Hepatocyte (in vitro differentiated cells): ENCODE measurements at places on chromosomes 6 and 20. TPM values are rescaled to one million over a fixed set of nuclear protein-coding genes. Genes with fewer than 3 reads are reported as not detected.

- no peak for DNase-seq
- H3K36me3 ChIP-seq, result no peaks in the 10 kb centered on the region
- H3K4me1 ChIP-seq, result no peaks in the 10 kb centered on the region
- H3K4me3 ChIP-seq, result no peak overlapping the region
- H3K27me3 ChIP-seq, result no peaks in the 10 kb centered on the region
- H3K27ac ChIP-seq, result no peak overlapping the region
Observed at GRCh38 chr20:59730722-59731121, 126.4 kb downstream of the PHACTR3 start.

DNA sequence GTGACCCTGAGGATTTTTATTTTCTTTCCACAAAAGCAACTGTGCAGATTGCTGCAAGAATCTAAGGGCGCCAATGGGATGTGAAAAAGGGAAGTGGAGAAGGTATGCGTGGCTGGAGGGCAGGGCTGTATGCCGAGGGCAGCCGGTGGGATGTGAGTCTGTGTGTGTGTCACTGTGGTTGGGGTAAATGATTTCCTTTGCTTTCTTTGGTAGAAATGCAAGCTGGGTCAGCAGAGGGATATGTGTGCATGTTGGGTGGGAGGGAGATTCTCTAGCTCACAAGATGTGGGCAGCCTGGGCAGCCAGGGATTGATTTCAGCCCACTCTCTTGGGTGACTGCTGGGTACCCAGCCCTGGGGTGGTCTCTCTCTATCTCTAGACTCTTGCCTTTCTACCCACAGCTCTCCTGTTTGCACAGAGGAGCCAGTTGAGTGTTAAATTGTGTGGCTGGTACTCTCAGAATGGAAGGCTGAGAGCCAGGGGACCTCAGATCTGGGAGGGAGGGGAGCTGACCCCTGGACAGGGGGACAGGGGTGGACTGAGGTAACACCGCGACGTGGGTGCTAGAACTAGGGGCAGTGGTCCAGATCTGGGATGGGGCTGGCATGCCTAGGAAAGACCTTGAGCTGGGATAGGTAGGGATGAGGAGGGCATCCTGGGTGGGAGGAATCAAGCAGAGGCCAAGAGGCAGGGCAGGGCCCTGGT is 136.8 kb upstream of the RNF24 start:
- H3K27me3 ChIP-seq, result no peaks in the 10 kb centered on the region
- no peaks in the 10 kb centered on the region for H3K4me1 ChIP-seq
- DNase-seq, result no peak
- H3K36me3 ChIP-seq, result no peaks in the 10 kb centered on the region
- H3K4me3 ChIP-seq, result no peak overlapping the region
- H3K27ac ChIP-seq, result no peak overlapping the region

DNA sequence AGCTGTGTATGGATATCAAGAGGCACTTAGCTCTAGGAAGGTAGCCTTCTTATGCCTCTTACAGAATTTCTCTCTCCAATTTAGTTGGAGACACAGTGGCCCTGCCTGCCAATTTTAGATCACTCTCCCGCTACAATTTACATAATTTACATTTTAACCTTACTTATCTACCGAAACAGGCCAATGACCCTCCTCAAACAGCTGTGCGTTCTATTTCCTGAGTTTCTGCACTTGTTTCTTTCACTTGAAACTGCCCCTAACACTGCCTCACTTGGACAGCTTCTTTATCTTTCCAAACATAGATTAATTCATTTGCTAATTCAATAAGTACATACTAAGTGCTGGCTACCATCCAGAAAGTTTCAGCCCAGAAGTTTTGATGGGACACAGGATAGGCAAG is 52.9 kb upstream of the HDDC2 start:
- no peaks in the 10 kb centered on the region for H3K4me1 ChIP-seq
- no peak for DNase-seq
- no peak overlapping the region for H3K27ac ChIP-seq
- H3K27me3 ChIP-seq, result peaks cover 9% of the 10 kb centered on the region

DNA sequence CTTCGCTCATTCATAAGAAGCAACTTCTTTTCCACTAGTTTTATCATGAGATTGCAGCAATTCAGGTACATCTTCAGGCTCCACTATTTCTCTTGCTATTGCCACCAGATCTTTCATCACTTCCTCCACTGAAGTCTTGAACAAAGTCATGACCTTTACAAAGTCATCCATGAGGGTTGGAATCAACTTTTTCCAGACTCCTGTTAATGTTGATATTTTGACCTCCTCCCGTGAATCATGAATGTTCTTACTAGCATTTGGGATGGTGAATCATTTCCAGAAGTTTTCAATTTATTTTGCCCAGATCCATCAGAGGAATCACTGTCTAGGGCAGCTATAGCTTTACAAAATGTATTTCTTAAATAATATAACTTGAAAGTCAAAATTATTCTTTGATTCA is 1.5 kb downstream of the CENPQ start:
- no peaks in the 10 kb centered on the region for H3K4me1 ChIP-seq
- H3K36me3 ChIP-seq, result no peaks in the 10 kb centered on the region
- H3K27me3 ChIP-seq, result no peaks in the 10 kb centered on the region

GRCh38 chr6:148947621-148948444 is 201.0 kb downstream of the UST start:
- no peaks in the 10 kb centered on the region for H3K27me3 ChIP-seq
- DNase-seq, result peak; percentile 91
- no peak overlapping the region for H3K4me3 ChIP-seq
- no peaks in the 10 kb centered on the region for H3K36me3 ChIP-seq
- peak overlapping the region; percentile 34 for H3K27ac ChIP-seq

GRCh38 chr6:141103246-141103645 is 1029.5 kb upstream of the GJE1 start:
- no peak overlapping the region for H3K4me3 ChIP-seq
- H3K4me1 ChIP-seq, result no peaks in the 10 kb centered on the region
- no peaks in the 10 kb centered on the region for H3K36me3 ChIP-seq
- DNase-seq, result no peak
- no peak overlapping the region for H3K27ac ChIP-seq

DNA sequence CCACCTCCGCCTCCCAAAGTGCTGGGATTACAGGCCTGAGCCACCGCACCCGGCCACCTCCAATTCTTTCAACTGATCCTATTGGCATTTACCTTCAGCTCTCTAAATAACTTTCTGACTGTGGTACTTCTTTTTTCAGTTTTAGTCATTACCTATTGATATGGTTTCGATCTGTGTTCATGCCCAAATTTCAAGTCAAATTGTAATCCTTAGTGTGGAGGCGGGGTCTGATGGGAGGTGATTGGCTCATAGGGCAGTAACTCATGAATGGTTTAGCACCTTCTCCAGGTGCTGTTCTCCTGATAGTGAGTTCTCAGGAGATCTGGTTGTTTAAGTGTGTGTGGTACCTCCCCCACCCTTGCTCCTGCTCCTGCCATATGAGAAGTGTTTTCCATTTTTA is 140.9 kb downstream of the LPA start:
- H3K27ac ChIP-seq, result no peak overlapping the region
- DNase-seq, result no peak
- no peak overlapping the region for H3K4me3 ChIP-seq
- H3K27me3 ChIP-seq, result no peaks in the 10 kb centered on the region
- H3K36me3 ChIP-seq, result no peaks in the 10 kb centered on the region
- H3K4me1 ChIP-seq, result peaks cover 8% of the 10 kb centered on the region

DNA sequence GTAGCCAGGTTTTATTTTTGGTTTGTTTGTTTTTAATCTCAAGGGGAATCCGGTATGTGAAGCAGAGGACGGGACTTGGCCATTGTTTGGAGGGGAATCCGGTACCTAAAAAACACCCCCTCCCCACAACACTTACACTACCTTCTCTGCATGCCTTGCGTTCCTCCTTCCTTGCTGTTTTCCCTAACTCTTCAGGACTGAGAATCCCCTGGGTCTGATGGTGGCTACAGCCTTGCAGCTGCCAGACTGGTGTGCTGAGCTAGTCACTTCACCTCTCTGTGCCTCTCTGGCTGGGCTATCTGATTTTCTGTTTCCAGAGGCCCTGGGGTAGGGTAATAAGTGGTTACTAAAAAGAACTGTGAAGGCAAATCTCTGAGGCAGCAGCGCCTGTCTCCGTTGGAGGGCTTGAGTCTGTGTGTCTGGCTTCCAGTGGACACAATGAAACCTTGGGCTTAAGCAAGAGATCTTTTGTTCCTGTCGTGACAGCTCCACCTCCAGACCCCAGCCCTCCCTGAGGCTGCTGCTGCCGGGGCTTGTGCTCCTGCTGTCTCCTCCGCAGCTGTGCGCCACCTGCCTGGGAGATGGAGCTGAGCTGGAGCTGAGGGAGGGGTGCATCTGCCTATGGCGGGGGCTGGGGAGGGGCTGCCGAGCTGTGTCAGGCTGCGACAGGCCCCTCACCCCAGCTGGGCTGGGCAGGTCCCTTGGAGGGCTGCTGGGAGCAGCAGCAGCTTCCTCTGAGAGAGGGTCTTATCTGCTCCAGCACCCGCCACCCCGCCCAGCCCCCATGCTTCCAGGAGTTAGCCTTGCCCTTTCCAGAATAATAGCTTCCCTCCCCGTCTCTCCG is 65.8 kb upstream of the CCDC167 start:
- no peaks in the 10 kb centered on the region for H3K36me3 ChIP-seq
- H3K4me3 ChIP-seq, result peak overlapping the region; percentile 12
- peaks cover 8% of the 10 kb centered on the region for H3K4me1 ChIP-seq
- DNase-seq, result peak; percentile 59
- H3K27me3 ChIP-seq, result peaks cover 31% of the 10 kb centered on the region

DNA sequence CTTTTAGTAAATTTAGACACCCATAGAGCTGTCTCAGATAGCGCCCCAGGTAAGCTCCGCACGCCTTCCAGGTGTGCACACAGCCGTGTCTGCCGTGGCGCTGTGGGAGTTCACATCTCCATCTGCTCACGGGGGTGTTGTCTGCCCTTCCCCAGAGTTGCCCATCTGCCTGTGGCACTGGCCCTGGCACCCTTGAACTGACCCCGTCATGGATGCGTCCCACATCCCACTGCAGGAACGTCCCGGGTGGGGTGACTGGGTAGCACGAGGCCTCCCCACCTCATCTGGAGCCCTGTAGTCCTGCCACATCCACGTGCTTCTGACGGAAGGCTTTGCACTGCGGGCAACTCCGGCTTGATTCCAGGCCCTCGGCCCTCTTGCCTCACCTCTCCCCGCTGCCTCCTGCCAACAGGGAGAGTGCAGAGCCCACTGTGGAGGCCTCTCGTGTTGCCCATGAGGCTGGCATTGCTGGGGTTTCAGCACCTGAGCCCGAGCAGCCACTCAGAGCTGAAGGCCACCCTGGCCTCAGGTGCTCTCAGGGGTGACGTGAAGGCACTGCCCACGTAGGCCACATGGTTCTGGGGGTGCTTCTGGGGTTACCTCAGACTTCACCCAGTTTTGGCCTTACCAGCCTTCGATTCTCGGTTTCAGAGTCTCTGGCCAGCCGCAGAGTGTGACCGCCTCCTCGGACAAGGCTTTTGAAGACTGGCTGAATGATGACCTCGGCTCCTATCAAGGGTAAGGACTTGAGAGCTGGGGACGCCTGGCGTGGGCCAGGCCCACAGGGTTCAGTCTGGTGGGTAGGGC is 5.1 kb downstream of the ARFGAP1 start:
- peaks cover 11% of the 10 kb centered on the region for H3K4me1 ChIP-seq
- H3K4me3 ChIP-seq, result no peak overlapping the region
- no peaks in the 10 kb centered on the region for H3K27me3 ChIP-seq
- H3K27ac ChIP-seq, result no peak overlapping the region

GRCh38 chr6:145809785-145810184 is 4.8 kb downstream of the FBXO30 start:
- no peaks in the 10 kb centered on the region for H3K36me3 ChIP-seq
- DNase-seq, result no peak
- H3K4me1 ChIP-seq, result peaks cover 29% of the 10 kb centered on the region
- no peak overlapping the region for H3K27ac ChIP-seq

GRCh38 chr6:22709803-22710202 is 140.4 kb downstream of the HDGFL1 start:
- H3K27ac ChIP-seq, result no peak overlapping the region
- H3K36me3 ChIP-seq, result no peaks in the 10 kb centered on the region
- H3K4me3 ChIP-seq, result no peak overlapping the region
- DNase-seq, result no peak
- no peaks in the 10 kb centered on the region for H3K4me1 ChIP-seq

DNA sequence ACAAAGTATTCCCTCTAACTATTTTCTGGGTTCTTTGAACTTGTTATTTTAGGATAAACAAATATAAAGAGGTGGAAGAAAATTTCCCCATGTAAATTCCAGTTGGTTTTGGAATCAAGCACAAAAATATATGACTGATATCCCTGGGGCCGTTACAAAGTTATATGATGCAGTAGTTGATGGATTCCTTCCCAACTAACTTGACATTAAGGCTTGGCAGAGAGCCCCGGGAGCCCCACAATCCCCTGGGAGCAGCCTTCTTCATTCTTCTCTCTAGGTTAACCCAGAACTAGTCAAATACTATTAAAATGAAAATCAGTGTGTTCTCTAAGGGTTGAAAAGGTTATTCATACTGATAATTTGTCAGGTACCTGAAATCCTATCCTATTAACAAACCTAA is 508.9 kb upstream of the SOX4 start:
- H3K36me3 ChIP-seq, result no peaks in the 10 kb centered on the region
- DNase-seq, result no peak
- H3K27ac ChIP-seq, result no peak overlapping the region
- no peaks in the 10 kb centered on the region for H3K27me3 ChIP-seq
- peaks cover 9% of the 10 kb centered on the region for H3K4me1 ChIP-seq
- no peak overlapping the region for H3K4me3 ChIP-seq

GRCh38 chr6:157755032-157755745 is 67.9 kb upstream of the SNX9 start:
- no peaks in the 10 kb centered on the region for H3K36me3 ChIP-seq
- DNase-seq, result no peak
- peaks cover 21% of the 10 kb centered on the region for H3K4me1 ChIP-seq
- no peaks in the 10 kb centered on the region for H3K27me3 ChIP-seq
- no peak overlapping the region for H3K4me3 ChIP-seq
- H3K27ac ChIP-seq, result peak overlapping the region; percentile 37

DNA sequence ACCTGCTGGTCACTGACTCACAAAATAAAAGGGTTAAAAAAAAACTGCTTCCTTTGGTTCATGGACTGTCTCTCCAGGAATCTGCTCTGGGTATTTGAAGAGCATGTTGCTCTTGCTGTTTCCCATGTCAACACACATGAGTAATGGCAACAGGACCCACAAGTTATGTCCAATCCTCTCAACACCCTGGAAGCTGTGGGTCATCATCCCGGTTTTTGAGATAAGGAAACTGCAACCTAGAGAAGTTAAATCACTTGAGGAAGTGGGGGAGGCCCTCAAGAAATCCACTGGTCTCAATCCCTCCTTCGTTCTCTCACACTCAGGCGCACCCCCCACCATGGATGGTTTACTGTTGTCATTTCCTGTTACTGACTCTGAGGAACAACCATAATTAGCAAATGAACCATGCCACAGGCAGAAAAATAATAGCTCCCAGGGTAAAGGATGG is 12.4 kb downstream of the MAP1LC3A start:
- H3K27ac ChIP-seq, result no peak overlapping the region
- no peak for DNase-seq
- no peaks in the 10 kb centered on the region for H3K27me3 ChIP-seq
- H3K4me3 ChIP-seq, result no peak overlapping the region

- DNase-seq, result no peak
- H3K4me1 ChIP-seq, result peaks cover 5% of the 10 kb centered on the region
- no peak overlapping the region for H3K27ac ChIP-seq
- no peak overlapping the region for H3K4me3 ChIP-seq
- H3K36me3 ChIP-seq, result no peaks in the 10 kb centered on the region
Observed at GRCh38 chr6:82611751-82612150, 248.1 kb downstream of the TPBG start.

The MYCT1 gene
- 0.53 and 1.1 TPM in 2 replicates for total RNA-seq
